ENCODE measurements at places on chromosomes 2 and 18.
A peak's percentile ranks its signal among the peaks of the same experiment; 100 is the strongest.

- no peak for DNase-seq
Observed at GRCh38 chr2:140714586-140714985, 1416.2 kb downstream of the LRP1B start.

- no peak for DNase-seq
Observed at GRCh38 chr18:14174706-14175085, 42.5 kb upstream of the ZNF519 start.

GRCh38 chr2:206379266-206379665, 64.1 kb upstream of the ADAM23 start:
- DNase-seq: peak; percentile 18

- no peak for DNase-seq
Observed at GRCh38 chr2:12325806-12326205, 390.9 kb upstream of the TRIB2 start.

- no peak for DNase-seq
Observed at GRCh38 chr2:33085646-33086045, 138.9 kb downstream of the LTBP1 start.

DNA sequence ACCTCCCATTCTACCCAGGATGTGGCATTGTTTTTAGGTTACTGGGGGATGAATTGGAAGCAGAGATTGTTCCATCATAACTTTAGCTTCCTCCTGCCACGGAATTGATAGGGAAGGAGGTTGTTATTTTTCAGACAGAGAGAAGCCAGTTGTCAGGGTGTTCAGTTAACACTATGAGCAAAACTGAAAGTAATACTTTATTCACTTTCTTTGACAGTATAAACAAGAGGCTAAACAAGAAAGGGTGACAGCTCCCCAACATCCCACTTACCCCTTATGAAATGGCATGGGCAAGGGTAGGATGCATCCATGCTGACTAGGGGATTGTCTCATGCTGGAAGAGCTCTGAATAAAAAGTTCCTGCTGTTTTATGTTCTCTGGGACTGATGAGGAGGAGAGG, 36.4 kb upstream of the GAREM1 start:
- DNase-seq: no peak

- DNase-seq: no peak
Observed at GRCh38 chr2:147547440-147547839, 297.4 kb upstream of the ACVR2A start.

GRCh38 chr2:36539631-36540030, 58.3 kb downstream of the FEZ2 start:
- DNase-seq: no peak

GRCh38 chr2:50840341-50841124, 191.4 kb downstream of the NRXN1 start:
- peak; percentile 46 for DNase-seq

DNA sequence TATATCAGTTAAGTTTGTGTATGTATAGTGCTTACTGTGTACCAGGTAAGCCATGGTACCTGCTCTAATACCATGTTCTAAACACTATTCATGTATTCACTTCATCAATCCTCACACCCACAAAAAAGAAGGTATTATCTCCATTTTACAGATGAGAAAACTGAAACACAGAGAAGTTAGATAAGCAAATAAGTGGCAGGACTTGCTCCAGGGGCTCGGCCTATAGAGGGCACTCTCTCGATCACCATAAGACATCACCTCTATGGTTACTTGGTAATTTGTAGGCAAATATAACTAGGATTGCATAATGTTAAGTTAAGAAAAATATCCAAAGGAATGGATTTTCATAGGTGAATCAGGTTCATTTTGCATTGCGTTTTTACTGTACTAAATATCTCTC, 118.1 kb upstream of the FN1 start:
- DNase-seq: no peak

GRCh38 chr2:238908960-238909951, 61.4 kb downstream of the TWIST2 start:
- DNase-seq: no peak

DNA sequence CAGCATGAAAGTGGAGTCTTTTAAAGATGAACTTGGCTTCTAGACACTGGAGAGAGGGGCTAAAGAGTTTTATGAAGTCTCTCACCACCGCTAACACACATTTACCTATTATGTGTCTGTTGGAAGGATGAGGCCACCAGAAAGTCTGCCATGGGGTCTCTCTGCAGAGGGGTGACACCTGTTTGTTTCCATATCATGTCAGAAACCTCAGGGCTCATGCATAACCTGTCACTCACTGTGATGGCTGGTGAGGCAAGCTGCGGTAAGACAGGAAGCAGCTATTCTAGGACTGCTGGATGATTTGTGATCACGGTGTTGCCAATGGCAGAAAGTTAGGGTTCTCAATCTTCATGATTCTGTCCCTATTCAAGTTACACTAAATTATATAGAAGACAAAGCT, 60.8 kb upstream of the DNMT3A start:
- DNase-seq: no peak

GRCh38 chr2:98454500-98455235, 10.0 kb downstream of the INPP4A start:
- DNase-seq: no peak

- DNase-seq: no peak
Observed at GRCh38 chr2:233369897-233370685, 15.8 kb downstream of the DGKD start.

DNA sequence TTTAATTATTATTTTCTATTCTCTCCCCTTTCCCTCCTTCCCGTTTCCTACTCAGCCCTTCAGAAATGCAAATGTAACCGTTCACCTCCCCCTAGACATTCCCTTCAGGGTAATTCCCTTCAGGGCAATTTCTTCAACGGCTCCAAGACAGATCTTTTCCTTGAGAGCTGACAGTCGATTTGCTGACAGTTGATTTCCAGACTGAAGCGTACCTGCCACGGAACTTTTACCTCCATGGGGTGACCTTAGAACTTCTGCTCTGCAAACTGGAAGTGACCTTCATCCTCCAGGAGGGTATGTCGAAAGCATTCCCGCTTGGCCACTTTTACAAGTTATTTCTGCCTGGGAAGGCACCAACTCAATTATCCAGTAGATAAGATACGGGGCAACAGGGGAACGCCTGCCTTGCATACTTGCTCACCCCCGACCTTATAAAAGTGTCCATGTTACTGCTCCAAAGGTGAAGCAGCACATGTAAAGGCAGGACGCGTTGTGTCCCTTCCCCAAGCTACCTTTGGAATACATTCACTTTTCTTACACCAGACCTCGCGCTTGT, 18.5 kb downstream of the B3GNT7 start:
- no peak for DNase-seq

- DNase-seq: no peak
Observed at GRCh38 chr2:3730646-3731045, 27.3 kb downstream of the DCDC2C start.

DNA sequence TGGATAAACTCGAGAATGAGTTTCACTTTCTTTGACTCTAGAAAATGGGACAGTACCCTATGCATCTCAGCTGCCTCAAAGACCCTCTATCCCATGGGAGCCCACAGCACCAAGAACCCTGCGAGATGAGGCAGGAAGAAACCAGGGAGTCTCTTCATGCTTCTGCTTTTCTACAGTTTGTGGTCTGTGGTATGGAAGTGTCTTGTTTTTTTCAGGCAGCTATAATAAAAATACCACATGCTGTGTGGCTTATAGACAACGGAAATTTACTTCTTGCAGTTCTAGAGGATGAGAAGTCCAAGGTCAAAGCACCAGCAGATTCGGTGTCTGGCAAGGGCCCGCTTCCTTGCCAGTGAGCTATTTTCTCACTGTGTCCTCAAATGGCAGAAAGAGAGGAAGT, 257.9 kb downstream of the SUCLG1 start:
- no peak for DNase-seq

GRCh38 chr2:153717060-153717459, 154.7 kb upstream of the GALNT13 start:
- no peak for DNase-seq

- DNase-seq: no peak
Observed at GRCh38 chr18:69705987-69706386, 241.7 kb downstream of the CD226 start.

DNA sequence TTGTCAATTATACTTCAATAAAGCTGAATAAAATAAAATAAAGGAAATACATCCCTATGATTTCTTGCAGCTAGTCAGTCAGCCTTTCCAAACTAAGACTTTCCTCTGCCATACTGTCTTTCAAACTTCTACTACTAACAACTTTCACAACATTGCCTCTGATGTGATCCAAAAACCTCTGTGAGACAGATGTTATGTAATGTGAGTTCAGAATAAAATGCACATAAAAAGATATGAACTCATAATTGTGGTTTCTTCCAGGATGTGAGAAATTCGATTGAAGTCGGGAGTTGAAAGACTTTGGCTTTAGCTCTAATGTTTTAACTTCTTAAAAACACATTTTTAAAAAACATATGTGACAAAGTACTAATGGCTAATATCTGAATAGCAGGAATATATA, 98.7 kb downstream of the PIGN start:
- DNase-seq: no peak

DNA sequence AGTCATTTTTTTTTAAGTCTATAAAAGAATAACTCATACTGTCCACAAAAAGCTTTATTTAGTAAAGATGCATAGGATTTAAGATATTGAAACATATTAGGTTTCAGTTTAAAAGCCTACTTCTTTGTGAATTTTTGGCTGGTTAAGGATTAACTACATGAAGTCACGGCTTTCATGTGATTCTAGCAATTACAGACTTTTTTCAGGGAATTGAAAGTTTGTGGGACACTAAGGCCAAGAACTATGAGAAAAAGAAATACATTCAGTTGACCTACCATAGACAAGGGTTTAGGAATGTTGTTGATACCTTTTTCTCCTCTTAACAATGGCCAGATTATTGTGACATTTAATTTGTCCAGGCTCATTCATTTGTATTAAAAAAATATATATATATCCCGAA, 109.3 kb downstream of the MEIS1 start:
- DNase-seq: no peak

DNA sequence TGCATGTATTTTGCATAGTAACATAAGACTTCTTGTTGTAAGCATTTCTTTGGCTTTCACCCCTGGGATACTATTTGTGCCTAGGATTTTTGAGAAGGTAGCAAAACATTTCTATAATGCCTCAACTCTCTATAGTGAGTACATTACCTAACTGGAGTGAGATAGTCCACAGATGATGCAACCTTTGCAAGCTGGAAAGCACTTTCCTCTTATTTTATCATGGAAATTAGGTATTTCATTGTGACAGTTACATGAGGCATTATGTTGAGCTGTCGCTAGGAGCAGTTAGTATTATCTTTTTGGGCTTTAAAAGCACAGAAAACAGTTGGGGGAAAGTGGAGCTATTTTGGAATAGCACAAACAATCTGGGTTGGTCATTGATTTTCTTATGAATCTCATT, 786.2 kb downstream of the DCC start:
- DNase-seq: no peak

- DNase-seq: no peak
Observed at GRCh38 chr18:10437837-10438236, 16.6 kb upstream of the APCDD1 start.

DNA sequence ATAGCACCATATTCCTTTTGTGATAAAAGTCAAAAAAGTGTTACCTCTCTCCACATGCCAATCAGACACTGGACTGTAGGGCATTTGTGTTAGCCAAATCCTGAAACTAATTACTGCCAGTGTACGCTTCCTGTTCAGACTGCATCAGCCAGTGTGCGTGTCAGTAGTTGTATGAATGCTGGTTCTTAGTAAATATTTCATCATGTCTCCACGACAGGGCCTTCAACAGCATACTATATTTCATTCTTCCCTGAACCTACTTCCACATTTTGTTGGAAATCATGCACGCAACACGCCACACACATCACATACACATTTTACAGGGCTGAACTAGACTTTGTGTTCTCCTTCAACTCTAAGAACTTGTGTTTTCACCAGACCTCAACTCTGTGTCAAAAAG, 77.5 kb downstream of the EPB41L3 start:
- DNase-seq: no peak

DNA sequence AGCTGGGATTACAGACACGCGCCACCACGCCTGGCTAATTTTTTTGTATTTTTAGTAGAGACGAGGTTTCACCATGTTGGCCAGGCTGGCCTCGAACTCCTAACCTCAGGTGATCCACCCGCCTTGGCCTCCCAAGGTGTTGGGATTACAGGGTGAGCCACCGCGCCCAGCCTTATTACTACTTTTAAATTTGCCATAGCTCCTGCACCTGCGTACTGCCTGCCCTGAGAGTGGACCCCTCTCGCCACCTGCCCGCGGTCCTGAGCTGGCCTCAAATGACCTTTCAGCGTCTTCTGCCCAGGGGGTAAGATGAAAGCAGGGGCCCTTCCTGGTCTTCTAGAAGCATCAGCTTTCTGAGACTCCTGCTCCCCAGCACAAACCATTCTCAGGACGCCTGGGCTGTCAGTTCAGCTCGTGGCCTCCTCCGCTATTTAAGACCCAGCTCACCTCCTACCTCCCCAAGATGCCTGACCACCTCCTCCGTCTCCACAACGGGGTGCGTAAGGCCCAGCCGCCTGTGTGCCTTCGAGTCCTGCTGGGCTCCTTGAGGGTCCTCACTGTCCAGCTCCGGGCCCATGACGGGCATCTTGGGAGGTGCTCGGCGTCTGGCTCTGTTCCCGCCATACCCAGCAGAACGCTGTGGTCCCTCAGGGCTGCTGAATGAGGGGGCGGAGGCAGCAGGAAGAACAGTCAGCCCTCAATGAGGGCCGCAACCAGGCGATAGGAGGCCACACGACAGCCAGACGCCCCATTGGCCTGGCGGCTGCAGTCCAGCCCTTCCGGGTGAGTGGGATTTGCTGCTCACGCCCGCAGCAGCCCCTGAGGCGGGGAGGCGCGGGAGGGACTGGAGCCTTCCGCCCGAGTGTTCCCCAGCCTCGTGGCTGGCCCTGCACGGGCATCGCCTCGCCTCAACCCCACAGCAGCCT, 266.6 kb downstream of the TFCP2L1 start:
- no peak for DNase-seq

DNA sequence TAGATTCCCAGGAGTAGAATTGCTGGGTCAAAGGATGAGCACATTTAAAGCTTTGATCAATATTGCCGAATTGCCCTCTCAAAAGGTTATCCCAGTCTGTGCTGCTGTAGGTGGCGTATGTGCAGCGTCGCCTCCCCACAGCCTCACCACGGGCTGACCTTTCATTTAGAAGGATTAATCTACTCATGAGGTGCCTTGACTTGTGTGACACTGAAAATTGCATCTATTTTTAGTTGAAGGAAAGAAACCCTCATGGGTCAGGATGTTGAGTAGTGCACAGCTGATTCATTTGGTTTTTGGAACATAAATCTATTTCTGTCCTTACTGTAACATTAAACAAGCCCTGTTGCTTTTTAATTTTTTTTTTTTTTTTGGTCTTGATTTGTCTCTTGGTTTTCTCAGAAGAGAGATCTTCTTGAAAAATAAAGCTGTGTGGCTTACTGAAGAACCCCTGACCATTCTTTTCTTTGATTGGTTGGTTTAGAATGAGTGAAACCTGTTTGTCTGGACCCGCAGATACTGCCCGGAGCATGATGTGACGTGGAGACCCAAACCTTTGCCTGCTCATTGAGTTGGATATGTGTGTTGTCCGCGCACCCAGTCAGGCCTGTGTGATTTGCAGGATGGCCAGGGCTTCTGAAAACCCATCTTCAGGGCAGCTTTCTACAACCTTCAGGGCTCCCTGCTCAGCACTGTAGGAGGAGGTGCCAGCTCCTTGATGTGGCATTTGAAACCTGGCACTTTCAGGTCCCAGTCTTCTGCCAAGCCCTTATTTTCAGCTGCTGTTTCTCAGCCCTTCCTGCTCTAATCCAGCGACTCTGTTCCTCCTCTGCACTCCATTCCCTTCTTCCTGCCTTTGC, 61.0 kb downstream of the LPIN1 start:
- no peak for DNase-seq
